Osteoblast (primary cell): ENCODE measurements at places on chromosomes 4 and X. TPM values are rescaled to one million over a fixed set of nuclear protein-coding genes. Genes with fewer than 3 reads are reported as not detected.

- peak; percentile 83 for DNase-seq
- peaks cover 25% of the 10 kb centered on the region for H3K4me1 ChIP-seq
- H3K27me3 ChIP-seq: no peaks in the 10 kb centered on the region
- H3K36me3 ChIP-seq: peaks cover 3% of the 10 kb centered on the region
Observed at GRCh38 chr4:185212581-185212980, 3.2 kb downstream of the SNX25 start.

DNA sequence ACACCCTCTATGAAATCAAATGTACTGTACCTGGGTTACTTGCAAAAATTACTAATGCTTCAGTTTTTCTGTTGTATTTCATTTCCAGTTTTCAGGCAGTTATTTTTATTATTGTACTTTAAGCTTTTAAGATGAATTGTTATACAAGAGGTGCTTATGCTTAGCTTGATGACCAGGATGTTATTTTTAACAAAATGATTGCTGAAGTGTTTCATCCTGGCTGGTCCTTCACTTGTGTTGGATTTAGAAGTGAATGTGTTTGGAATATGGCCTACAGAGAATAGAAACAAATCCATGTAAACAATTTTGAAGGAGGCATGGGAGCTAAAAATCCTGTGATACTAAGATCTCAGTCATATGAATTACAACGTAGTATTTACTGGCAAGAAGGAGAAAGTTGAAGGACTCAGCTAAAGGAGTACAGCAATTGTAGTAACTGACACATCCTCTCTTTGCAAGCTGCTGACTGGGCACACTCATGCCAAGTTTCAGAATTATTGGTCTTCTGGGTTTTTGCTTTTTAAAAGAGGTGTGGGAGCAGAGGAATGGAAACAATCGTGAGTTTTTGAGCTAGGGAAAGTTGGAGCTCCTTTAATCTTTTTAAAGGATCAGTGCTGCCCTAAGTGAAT is 9.2 kb downstream of the UBE2A start:
- no peaks in the 10 kb centered on the region for H3K27me3 ChIP-seq
- H3K36me3 ChIP-seq: peaks cover 19% of the 10 kb centered on the region
- H3K4me3 ChIP-seq: no peak overlapping the region
- no peak overlapping the region for H3K27ac ChIP-seq
- no peaks in the 10 kb centered on the region for H3K4me1 ChIP-seq

DNA sequence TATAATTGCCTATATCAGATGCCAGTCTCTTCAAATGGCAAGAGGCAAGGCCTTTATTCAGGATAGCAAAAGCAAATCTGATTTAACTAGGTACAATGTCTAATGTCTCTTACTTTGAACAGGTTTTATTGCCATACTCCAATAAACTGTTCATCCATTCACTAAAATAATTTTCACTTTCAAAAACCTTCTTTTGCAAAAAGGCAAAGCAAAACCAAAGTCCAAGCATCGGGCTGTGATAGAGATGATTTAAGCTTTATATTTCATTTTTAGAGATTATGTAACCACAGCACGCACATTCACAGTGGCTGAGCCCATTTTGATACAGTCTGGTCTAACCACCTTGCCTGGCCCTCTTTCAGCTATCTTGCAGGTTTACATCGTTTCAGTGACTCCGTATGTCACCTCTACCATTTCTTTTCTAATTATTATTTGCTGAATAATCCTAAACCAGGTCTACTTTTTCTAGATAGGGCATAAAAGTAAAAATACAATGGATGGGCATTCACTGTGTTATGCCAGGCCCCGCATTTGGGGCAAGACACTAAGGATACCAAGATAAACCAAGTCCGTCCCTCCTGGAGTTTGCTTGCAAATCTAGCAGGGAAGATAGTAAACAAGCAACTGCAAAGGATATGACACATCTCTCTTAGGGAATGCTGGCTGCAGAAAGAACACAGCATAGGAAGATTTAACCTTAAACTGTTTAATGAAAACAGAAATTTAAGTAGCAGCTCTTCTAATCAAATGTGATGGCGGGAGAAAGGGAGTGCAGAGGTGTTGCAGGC is 1.8 kb downstream of the CASP3 start:
- H3K36me3 ChIP-seq: peaks cover 23% of the 10 kb centered on the region
- DNase-seq: no peak
- peaks cover 36% of the 10 kb centered on the region for H3K4me1 ChIP-seq

DNA sequence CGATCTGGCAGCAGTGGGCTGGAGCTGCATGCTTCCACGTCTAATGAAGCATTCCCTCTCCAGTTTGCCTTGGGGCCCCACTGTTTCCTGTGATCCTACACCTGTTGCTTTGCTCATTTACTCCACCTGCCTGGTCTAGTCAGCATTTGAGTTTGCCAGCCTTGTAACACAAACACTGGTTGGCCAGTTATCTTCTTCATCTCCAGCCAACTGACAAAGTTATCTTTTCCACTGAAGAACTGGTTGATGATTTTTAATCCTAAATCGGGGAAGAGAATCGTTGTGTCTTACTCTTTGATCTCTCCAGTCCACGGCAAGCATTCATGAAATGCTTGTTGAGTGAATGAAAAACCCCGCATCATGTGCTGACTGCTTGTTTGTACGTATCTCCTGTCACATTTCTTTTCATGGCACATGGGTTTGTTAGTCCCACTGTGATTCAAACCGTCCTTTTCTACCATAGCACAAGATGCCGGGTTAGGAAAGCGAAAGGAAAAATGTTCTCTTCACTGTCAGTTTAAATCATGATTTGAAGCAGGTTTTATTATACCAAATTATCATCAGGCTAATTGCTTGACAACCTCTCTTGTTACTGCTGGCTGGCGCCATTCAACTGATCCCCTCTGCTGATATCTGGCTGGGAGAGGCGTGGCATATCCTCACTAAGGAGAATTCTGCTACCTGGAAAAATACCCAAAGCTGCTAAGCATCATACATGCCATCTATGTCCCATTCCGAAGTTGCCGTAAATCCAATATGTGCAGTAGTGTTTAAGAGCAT is 144.8 kb downstream of the SHROOM3 start:
- DNase-seq: no peak
- no peak overlapping the region for H3K27ac ChIP-seq
- H3K27me3 ChIP-seq: no peaks in the 10 kb centered on the region
- H3K36me3 ChIP-seq: no peaks in the 10 kb centered on the region
- no peak overlapping the region for H3K4me3 ChIP-seq

The RBM3 gene
- total RNA-seq: 441 and 527 TPM in 2 replicates
